Hindlimb muscle (tissue), 1 donor: ENCODE measurements at places on chromosomes 1 and 21. TPM values are rescaled to one million over a fixed set of nuclear protein-coding genes. Genes with fewer than 3 reads are reported as not detected.

- DNase-seq: no peak
Measured at GRCh38 chr1:6645018-6645417, 20.4 kb downstream of the THAP3 start.

The RGSL1 gene
- polyA plus RNA-seq: not detected

DNA sequence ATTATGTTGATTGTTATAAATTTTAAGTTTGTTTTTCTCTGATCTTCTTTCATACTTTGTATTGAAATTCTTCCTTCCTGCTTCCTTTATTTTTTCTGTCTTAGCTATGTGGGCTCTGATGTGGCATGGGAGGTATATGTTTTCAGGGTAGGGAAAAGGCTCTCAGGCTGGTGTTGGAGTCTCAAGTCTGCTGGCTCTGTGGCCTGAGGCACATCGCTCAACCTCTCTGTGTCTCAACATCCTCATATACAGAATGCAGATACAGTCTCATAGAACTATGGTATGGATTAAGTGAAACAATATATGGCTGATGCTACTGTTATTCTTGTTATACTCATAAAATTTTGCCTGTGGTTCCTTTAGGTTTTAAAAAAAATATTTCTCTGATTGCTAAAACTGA is 105.9 kb downstream of the KCNN3 start:
- no peak for DNase-seq

DNA sequence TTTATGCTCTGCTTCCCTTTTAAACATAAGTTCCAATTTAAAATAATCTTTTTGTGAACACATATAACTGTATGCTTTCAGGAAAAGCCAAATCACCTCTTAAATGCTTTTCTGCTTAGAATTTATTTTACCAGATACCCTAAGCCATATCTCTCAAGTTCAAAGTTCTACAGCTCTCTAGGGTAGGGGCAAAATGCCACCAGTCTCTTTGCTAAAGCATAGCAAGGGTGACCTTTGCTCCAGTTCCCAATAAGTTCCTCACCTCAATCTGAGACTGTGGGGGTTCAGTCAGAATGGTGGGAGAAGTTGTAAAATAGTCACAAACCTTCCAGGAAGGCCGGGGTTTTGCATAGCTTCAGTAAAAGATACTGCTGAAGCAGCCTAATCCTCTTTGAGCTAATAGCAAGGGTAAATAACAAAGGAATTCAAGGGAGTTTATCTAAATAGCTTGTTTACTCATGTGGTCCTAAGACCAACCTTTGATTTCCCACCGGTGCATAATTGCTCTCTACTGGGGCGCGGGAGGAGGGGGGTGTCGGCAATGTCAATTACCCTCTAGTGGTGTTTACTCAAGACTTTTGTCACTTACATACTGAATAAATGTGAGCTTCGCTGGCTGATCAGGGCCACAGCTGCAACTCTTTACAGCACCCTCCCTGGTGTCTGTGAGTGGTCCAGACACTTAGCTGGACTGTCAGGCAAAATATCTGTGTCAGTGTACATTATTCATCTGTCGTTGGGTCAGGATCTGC is 1376.2 kb downstream of the NCAM2 start:
- no peak for DNase-seq

DNA sequence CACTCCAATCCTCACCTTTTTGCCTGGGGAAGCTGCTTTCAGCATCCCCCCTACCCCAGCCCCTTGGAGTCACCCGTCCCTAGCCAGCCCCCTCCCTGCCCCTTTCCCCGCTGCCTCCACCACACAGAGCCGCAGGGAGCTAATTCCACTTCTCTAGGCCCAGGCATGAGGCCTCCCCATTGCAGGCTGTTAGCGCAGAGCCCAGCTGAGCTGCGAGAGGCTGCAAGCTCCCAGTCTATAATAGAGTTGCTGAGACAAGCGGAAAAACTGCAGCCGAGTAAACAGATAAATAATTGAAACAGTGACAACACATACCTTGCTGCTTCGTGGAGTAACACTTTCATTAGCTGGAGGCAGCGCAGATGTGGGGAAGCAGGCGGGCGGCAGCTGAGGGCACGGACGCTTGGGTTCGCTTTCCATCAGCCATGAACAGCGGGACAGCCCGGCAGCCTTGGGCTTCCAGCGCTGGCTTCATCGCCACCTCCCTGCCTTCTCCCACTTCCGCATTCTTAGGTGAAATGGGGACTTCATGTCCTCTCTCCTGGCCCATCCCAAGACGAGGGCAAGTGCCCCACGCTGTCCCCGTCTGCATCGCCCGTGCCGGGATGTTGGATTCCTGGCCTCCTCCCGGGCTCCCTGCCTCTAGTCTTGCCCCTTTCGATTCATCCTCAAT is 183.3 kb downstream of the IGSF21 start:
- no peak for DNase-seq

The CHRNB2 gene
- 0.26 TPM for polyA plus RNA-seq

The FCRL4 gene
- not detected for polyA plus RNA-seq

GRCh38 chr1:84259376-84259775 is 42.1 kb upstream of the SAMD13 start:
- DNase-seq: no peak

DNA sequence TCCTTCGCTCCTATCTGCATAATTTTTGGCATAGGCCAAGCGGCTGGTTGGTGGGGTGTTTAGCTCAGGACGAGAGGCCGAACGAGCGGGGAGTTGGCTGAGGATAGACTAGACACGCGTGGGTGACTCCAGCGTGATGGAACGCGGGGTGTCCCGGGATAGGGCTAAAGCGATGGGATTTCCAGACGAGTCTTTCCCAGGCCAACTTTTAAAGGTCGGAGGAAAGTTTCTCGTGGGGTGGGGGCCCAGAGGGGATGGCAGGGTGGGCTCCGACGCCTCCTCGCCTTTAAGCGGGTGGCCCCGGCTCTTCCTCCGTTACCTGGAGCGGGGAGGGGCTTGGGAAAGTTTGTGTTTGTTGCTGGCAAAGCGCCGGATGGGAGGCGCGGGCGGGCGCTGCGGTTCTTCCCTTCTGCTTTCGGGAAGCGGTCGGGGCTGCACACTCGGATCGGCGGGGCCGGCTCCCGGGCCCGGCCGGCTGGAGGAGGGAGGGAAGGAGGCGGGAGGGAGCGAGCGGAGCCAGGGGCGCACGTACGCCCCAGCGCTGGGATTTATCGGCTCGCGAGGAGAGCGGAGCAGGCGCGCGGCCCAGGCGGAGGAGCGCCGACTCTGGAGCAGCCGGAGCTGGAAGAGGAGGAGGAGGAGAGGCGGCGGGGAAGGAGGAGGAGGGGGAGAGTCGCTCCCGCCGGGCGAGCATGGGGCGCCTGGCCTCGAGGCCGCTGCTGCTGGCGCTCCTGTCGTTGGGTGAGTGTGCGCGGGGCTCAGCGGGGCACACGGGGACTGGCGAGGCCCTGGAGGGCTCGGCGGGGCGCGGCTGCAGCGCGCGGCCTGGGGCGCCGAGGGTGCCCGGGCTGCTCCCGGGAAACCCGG is at the start of gene PTGFRN:
Gene PTGFRN (plus strand): TSS at position 405 of the 867 bp plus-strand sequence. CDS start 288 bp downstream, at position 693.
- peak; percentile 85 for DNase-seq

The FNDC10 gene
- polyA plus RNA-seq: 3.0 TPM

The ATAD3C gene
- 0.90 TPM for polyA plus RNA-seq

DNA sequence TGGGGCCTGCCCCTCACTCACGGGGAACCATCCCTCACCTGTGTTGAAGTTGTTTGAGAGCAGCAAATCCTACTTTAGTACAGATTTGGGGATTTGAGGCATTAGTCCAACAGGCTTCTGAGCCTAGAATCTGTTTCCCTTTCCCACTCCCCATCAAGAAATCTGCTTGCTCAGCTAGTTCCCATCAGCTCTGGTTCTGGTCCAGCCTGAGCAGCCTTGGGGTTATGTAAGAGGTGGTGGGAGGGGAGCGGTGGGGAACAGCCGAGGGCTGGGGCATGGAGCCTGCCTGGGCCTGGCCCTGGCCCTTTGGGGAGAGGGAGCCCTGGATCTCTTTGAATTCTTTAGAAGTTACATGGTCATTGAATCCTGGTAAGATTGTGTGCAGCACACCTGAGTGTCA is 4.1 kb downstream of the GSTM5 start:
- no peak for DNase-seq

DNA sequence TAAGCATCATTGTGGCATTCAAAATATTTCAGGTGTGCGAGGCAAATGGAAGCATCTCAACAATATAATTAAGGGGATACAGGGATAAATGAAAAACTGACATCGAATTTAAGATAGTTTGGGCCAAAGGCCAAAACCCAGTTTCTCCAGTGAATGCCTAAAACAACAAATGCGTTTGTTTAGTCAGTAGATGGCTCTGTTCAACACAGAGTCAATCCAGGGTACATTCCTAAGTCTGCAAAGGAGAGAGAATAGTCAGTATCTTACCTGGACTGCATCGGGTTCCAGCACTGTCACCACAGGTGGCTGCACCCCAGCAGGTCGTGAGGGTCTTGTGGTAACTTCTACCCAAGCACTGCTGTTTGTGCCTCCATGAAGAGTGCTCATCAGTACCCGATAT is 321.1 kb downstream of the KCTD3 start:
- DNase-seq: no peak

The GPR137B gene
- polyA plus RNA-seq: 5.8 TPM

DNA sequence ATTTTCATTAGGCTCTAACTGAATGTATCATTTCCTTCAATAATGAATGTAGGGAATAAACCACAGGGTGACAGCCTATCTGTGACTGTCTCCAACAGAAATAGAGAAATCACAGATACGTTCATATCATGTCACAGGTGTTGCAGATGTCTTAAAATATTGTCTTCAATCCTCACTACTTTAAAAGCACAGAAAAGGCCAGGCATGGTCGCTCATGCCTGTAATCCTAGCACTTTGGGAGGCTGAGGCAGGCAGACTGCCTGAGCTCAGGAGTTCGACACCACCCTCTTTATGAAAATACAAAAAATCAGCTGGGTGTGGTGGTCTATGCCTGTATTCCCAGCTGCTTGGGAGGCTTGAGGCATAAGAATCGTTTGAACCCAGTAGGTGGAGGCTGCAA is 8.2 kb downstream of the CREG1 start:
- no peak for DNase-seq

The NCMAP gene
- 0.06 TPM for polyA plus RNA-seq

DNA sequence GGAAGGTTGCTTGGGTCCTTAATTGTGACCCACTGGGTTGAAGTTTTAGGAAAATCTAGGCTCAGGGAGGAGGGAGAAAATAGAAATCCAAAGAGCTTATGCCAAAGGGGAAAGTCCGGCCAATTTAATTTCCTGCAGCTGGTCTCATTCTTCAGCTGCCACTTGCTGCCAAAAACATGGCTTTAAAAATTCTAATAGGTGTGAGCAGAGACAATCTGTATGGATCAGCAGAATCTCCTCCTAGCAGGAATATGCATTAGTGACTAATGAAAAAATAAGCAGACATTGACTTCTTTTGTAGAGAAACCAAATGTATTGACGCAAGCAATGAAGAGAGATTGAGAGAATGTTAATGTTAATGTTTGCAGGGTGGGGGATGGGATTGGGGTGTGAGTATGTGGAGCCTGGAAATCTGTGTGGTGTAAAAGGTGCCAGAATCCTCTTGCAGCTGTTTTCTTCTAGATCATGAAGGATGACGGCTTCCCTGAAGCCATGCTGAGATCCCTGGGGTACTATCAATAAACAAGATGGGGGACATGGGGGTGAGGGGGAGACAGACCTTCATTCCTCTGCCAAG is 35.3 kb downstream of the VWA5B1 start:
- DNase-seq: peak; percentile 78

GRCh38 chr1:8011016-8011415 is 15.1 kb downstream of the ERRFI1 start:
- no peak for DNase-seq

GRCh38 chr1:166918088-166918955 is 42.3 kb upstream of the TADA1 start:
- DNase-seq: no peak

The MROH7 gene
- 5.9 TPM for polyA plus RNA-seq

GRCh38 chr21:21996891-21997290 is 998.7 kb downstream of the NCAM2 start:
- no peak for DNase-seq

- no peak for DNase-seq
Measured at GRCh38 chr1:7380712-7381111, 390.4 kb upstream of the VAMP3 start.

The SYT6 gene
- polyA plus RNA-seq: 1.9 TPM

GRCh38 chr1:111446546-111446945 is 2.5 kb downstream of the WDR77 start:
- DNase-seq: no peak

DNA sequence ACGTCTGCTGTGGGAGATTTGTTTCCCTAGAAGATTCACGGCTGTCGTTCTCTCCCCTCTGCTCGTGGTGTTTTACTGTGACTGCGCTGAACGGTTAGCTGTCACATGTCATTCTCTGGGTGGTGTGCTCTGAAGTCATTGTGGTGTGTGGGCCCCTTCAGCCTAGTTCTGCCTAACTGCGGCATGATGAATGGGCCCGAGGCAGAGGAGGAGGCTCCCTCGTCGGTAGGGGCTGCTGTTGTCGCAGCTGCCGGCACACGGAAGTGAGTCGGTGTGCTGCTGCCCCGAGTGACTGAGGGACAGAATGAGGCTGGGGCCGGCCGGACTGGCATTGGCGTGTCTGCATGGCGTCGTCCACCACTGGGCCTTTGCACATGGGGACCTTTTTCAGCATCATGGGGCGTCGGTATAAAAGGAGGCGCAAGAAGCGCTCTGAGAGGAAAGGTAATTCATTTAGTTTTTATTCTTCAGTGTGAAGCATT is 77.9 kb downstream of the ADARB1 start:
- no peak for DNase-seq

The ARHGEF16 gene
- polyA plus RNA-seq: 0.81 TPM

GRCh38 chr1:87399701-87400100 is 71.0 kb downstream of the LMO4 start:
- DNase-seq: no peak

The SELP gene
- 0.76 TPM for polyA plus RNA-seq

DNA sequence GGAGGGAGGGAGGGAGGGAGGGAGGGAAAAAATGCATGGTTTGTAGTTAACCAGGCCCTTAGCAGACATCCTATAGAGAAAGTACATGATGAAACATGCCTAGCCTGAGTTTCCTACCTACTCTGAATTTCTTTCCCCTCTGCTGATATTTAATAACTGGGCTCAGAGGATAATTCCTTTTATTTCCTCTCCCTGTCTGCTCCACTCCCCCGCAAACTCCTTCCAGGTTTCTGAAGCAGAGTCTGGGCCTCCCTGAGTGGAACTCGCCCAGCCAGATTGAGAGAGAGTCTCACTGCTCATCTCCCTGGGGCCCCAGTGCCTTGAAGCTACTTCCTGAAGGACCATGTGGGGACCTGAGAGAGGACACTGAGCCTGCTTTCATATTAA is 111.9 kb upstream of the SLC44A3 start:
- DNase-seq: no peak

The VPS13D gene
- polyA plus RNA-seq: 17.8 TPM

DNA sequence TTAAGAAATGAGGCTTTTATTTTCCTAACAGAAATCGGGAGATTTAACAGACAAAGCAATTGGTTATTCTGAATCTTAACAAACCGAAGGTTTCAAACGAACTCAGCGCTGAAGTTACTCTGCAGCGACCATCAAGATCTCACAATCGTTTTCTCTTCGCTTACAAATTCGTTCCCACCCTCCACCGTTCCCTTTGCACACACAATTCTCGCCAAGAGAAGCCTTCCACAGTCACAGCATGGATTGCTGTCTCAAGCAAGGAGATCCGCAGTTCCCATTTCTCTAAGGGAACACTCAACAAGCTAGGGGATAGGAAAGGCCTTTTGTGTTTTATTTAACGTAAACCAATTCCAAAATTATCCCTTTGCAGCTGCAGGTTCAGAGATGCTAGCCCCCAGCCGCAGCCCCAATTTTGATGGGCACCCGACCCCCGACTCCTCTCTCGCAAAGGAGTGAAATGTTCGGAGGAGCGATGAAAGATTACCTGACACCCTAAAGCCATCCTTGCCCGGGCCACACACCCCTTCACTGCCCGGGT is 755 bp downstream of the FBXO42 start:
- DNase-seq: peak; percentile 33
